ENCODE measurements at places on chromosomes 12 and 14.

DNA sequence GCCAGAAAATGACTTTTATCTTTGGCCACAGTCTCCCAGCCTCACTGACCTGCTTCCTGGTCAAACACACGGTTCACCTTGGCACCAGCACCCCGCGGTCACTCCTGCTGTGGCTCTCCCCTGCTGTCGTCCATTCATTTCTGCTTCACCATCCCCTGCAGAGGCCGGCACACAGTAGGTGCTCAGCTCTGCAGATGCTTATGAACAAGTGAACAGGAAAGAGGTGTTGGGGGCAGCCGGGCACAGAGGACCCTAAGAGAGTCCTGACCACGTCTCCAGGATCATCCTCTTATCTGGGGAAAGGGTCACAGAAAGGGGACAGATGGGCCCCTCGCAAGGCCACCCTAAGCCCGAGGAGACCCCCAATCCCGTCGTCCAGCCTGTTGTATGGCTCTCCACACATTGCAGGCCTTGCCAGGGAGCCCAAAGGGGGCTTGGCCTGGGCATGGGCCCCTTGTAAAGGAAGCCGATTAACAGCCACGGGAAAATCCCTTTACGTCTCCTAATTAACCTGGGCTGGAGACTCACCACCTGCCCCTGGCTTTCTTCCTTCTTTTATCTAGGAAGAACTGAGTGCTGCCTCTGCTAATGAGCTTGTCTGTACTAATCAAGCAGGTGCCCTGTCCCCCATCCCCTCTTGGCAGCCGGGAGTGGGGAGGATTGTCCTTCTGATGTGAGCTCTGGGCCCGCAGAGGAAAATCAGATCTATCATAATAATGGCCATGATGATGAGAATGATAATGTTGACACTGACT is 119.2 kb downstream of the AACS start:
- DNase-seq: no peak

DNA sequence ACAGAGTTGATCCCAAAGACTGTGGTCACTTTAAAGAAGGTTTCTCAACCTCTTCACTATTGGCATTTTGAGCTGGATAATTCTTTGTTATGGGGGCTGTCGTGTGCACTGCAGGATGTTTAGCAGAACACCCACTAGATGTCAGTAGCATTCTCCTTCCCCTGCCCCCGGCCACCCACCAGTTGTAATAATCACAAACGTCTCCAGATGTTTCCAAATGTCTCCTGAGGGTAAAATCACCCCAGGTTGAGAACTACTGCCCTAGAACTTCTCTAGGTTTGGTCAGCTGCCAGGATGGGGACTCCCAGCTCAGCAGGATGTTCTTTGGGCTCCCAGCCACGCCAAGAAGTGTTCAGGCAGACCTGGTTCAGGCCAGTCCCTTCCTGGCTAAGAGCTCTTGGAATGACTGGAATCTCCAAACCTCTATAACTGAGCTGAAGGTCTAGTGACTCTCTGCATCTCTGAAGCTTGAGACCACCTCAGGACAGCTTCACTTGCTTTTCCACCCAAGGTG is 12.5 kb upstream of the AJUBA start:
- DNase-seq: no peak

DNA sequence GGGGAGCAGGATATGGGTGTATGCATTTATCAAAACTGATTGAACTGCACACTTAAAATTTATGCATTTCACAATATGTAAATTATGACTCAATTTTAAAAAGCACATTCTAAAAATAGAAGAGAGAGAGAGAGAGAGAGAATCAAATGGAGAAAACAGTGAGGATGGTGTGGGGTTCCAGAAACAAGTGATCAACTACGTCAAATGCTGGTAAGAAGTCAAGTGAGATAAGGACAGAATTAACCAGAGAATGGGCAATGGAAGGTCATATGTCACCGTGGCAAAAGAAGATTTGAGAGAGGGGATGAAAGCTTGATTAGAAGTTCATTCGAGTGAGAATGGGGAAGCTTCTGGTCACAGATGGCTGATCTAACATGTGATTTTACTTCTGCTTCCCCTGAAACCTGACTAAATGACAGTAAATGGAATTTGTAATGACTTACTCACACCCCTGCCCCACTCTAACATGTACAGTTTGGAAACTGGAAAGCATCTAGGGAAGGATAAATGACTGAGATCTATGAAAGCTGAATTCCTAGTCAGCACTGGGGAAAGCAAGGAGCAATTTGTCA is 276.5 kb upstream of the AMIGO2 start:
- DNase-seq: no peak

- peak; percentile 55 for DNase-seq
These were observed 890 bp upstream of the KIF26A start for GRCh38 chr14:104137297-104138097.

- DNase-seq: no peak
These were observed 228.4 kb upstream of the SOX5 start for GRCh38 chr12:24177889-24178288.

GRCh38 chr12:40945772-40946171 is 242.3 kb upstream of the PDZRN4 start:
- no peak for DNase-seq

- no peak for DNase-seq
These were observed 1.0 kb downstream of the DGKA start for GRCh38 chr12:55931780-55932550.

DNA sequence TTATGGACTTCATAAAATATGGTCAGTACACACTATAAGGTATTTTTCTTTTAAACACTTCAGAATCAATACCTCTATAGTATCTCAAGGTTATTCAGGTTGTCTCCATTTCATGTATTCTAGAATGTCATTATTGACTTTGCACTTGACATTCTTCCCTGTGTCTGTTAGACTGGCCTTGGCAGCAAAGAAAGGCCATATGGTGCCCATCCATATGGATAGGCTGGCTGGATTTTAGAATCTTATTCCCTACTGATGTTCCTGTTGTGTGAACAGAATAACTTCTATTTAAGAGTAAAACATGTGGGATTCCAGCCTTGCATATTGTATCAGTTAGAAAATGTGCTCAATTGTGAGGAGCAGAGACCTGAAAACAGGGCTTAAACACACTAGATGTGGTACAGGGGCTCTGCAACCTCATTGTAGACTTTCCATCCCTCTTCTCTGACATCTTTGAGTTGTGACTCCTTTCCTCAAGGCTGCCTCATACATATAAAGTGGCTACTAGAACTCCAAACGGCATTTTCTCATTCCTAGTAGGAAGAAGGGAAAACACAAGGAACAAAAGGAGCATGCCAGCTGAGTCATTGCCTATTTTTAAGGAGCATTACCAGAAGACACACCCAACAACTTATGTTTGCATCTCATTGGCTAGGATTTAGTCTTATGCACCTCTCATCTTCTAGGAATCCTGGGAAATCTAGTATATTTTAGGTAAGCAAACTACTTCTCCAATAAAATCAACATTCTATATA is 221.2 kb upstream of the TMPO start:
- no peak for DNase-seq

GRCh38 chr12:125549836-125550235 is 484.6 kb downstream of the AACS start:
- no peak for DNase-seq

DNA sequence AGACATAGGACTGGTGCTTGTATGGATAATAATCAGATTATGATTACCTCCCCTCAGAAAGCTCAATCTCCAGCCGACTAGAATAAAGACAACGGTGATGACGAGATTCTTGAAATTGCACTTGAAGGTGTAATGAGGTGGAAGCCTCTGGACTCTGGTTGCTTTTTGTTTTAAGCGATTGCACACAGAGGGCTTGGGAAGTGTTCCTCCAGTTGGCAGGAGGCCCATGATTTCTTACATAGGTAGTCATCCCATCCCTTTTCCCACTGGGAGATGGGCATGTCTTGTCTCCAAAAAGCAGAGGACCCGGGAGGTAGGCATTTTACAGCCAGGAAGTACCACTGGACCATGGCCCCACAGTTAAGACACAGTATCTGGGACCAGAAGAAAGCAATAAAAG is 165.7 kb upstream of the FKBP4 start:
- no peak for DNase-seq

DNA sequence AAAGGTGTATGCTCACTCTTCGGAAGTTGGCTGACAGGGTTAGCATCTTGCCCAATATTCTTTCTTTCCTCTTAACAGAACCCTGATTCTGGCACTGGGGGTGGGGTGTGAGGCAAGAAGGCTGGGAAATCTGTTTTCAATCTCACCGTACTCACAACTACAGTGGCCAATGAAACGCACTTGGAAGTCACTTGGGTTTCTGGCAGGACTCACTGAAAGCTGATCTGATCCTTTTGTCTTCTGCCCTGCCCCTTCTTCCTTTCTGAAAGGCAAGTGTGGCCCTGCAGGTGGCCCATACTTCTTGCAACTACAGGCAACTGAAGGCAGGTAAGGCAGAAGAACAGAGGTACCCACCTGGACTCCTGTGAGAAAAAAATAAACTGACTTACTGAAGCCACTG is 106.9 kb downstream of the STXBP6 start:
- DNase-seq: no peak

DNA sequence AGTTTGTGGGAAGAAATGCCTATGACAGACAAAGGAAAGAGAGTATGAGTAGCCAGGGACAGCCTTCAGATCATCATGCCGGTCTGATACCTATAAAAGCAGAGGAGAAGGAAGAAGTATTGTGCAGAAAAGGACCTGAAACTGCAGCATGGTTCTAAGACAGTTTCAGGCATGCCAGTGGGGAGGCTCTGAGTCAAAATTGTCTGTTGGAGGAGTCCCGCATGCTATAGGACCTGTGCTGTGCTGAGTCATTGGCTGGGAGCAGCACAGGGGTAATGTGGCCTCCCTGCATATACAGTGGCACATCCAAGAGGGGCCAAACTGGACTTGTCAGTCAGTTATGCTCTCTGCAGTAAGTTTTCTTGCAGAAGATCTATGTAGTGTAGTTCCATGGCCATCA is 40.7 kb downstream of the NEUROD4 start:
- no peak for DNase-seq

DNA sequence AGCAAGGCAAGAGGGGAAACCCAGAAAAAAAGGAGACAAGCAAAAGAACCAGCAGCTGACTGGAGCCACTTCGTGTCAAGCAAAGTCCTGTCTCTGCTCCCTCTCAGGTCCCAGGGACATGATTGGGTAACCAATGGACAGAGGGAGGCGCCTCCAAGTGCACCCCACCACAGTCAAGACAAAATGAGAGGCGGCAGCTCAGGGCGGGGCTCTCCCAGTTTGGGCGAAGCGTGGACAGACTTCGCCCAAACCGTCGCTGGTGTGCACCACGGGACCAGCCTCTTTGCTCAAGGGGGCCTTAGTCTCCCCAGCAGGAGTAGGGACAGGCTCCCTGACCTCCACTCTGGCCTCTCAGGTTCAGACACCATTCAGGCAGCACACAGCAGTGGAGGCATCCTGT is 1.5 kb upstream of the BEGAIN start:
- no peak for DNase-seq

DNA sequence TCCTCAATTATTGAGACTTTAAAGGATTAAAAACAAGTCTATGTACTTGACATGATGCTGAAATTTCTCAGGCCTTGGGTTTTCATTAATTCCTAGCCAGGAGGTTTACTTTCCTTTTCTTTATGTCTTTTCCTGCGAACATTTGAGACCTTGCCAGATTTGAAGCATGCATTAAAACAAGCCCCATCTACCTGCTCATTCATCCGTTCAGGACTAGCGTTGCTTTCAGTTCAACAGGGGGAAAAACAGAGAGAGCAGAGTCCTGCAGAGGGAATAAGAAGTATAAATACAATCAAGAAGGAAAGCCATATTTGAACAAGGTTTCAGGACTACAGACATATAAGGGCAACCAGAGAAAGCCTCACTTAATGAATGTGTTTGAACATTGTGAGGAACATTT is 542.4 kb downstream of the DIO2 start:
- DNase-seq: no peak

GRCh38 chr12:39359645-39360044 is 83.3 kb downstream of the KIF21A start:
- no peak for DNase-seq

GRCh38 chr14:73786636-73787485 is 64.8 kb upstream of the PTGR2 start:
- peak; percentile 37 for DNase-seq

DNA sequence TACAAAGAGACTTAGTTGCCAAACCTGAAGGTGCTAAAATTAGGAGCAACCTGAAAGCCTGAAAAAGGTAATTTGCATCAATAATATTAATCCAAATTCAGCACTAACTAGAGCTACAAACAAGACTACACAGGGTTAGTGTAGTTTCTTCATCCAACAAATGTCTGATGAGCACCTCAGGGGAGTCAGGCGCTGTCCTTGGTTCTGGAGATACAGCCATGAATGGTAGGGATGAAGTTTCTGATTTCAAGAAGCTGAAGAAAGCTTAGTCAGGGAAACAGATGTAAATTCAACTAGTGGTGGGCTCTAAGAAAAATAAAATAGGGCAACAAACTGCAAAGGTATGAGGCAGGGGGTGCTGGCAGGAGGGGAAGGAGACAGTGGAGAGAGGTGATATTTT is 266.3 kb downstream of the GLT1D1 start:
- no peak for DNase-seq

- no peak for DNase-seq
These were observed 223.4 kb downstream of the SPTSSA start for GRCh38 chr14:34238610-34239009.

- no peak for DNase-seq
These were observed 464.5 kb upstream of the PRICKLE1 start for GRCh38 chr12:43054085-43054484.

DNA sequence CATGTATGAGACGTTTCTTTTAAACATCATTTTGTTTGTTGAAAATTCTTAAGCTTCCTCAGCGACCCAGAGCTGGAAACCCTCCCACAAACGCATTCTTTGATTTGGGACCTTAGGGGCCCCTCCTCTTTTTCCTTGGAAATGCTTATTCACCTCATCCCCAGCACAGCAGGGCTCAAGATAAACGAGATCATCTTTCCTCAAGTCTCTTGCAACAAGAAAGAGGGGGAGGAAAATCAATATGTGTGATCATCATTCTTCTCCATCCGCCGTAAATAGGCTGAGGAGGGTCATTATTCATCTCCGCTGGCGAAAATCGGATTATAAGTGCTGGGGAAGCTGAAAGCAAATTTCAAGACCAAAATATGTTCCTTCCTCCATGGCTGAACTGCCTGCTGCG is 1415.2 kb downstream of the AACS start:
- no peak for DNase-seq

GRCh38 chr12:51360315-51360714 is 13.8 kb upstream of the CELA1 start:
- no peak for DNase-seq

GRCh38 chr12:97595936-97596335 is 133.3 kb downstream of the RMST start:
- DNase-seq: no peak

DNA sequence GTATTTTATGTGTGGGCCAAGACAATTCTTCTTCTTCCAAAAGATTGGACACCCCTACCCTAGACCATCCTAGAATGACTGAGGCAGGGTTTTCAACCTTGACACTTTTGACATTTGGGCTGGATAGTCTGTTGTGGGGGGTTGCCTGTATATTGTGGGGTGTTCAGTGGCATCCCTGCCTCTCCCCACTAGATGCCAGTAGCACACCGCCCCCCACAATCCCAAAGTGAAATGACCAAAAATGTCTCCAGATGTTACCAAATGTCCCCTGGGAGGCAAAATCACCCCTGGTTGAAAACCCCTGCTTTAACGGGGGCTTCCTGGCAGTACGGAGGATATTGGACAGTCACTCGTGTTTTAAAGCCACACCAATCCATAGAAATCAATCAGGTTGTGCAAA is 219.6 kb downstream of the PHETA1 start:
- DNase-seq: no peak
